ENCODE measurements at places on chromosomes 5 and 9.
A peak's percentile ranks its signal among the peaks of the same experiment; 100 is the strongest.

DNA sequence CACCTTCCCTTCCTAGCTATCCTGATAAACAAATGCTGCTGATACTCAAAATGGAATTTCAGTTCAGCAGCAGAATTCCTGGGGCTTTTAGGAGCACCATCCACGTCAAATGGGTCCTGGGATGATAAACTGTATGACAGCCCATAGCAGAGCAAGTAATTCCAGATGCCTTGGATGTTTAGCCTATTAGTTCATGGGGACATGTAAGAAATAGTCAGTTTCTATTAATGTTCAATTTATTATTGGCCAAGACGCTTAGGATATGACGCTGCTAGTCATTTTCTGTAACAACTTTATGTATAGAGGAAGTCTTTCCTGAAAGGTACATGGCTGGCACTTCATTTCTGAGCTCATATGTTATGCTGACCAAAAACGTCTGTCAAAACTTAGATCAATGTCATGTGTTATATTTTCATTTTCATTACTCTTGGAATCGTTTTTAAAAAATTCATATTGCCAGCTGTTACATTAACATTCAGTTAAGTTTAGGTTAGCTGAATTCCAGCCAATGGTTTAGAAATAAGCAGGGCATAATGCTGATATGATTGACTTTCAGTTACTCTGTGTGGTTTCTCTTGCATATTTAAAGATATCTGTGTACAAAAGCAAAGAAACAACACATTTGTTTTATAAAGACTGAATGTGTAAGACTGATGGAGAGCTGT lies 243.8 kb downstream of the CSNK1G3 start:
- peak; percentile 85 for DNase-seq

DNA sequence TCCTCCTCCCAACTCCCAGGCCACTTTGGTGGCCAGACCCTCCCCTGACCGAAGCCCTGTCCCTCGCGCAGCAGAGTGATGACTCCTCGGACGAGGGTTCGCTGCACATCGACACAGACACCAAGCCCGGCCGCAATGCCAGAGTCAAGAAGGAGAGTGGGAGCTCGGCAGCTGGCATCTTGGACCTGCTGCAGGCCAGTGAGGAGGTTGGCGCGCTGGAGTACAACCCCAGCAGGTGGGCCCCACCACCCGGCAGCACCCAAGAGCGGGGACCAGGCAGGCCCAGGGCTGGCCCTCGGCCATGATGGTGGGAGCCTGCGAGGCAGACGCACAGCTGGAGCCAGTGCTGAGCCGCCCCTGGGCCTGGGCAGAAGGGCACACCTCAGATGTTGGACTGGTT lies 90.6 kb downstream of the PHF2 start:
- no peak for DNase-seq

GRCh38 chr5:112491257-112491656 lies 72.2 kb upstream of the EPB41L4A start:
- peak; percentile 21 for DNase-seq

DNA sequence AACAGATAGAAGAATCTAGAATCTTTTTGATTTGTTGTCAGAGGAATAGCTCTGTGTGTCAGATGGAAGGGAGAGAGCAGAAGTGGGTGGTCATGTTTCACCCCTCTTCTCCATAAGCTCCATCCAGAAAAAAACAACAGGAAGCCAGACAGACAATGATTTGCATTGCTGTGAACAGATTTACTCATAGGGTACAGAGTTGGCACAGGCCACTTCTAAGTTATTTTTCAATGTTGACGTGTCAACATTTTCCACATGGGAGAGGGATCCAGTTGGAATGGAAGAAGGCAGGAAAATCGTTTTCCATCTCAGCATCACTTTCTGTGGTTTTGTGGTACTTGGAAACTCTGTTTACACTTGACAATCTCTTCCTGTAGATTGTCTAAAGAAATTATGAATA lies 86.7 kb downstream of the INSYN2B start:
- DNase-seq = no peak

- no peak for DNase-seq
These were observed 19.4 kb downstream of the ERGIC1 start for GRCh38 chr5:172853355-172853975.

DNA sequence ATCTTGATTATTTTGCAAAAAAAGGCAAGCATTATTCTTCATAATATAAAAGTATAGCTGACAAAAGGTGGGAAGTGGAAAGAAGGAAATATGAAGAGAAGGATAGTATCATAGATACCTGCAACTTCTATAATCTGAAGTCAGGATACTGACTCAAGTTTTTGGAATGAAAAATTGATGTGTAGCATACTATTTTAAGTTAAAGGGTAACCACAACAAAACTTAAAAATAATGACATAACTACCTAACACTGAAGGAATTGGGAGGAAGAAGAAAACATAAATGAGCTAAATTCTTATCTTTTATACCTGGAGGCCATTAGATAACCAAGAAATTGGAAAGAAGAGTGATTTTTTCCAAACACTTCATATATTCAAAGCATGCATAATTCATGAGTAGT lies 51.8 kb upstream of the TLE1 start:
- DNase-seq = peak; percentile 81
